ENCODE measurements at places on chromosomes 3 and 15.

GRCh38 chr15:44045661-44046060, 149.4 kb downstream of the FRMD5 start:
- no peak for DNase-seq

DNA sequence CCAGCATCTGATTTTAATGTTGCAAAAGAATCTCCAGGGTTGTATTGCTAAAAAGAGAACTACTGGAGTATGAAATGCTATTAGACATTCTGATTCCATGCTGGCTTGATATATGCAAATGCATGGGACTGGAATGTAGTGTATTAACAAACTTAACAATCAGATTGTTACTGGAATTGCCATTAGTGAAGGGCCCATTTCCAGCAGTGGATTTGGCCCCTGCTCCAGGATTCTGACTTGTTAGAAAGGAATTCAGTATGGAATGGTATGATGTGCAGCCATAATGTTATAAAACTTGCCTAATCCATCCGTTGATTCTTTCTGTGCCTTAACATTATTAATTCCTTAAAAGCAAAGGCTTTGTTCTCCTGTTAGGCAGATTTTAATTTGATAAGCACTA, 7.9 kb downstream of the ARRDC4 start:
- no peak for DNase-seq

GRCh38 chr3:32366638-32367397, 24.8 kb upstream of the CMTM7 start:
- no peak for DNase-seq

DNA sequence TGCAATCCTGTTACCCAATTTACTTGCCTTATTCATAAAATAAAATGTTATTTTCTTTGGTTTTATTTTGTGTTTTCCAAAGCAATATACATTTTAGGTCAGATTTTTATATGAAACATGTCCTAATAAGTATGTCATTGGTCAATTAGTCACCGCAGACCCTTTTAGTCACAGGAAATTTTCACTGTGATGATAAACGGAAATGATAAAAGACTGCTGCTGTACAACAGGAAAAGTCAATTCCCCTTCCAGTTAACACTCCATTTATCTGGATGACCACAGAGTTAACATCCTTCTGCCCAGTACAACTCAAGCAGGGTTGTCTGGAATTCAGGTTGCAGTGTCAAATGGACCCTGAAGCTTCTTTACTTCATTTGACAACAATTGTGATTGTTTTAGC, 175.2 kb downstream of the LSAMP start:
- DNase-seq = no peak

DNA sequence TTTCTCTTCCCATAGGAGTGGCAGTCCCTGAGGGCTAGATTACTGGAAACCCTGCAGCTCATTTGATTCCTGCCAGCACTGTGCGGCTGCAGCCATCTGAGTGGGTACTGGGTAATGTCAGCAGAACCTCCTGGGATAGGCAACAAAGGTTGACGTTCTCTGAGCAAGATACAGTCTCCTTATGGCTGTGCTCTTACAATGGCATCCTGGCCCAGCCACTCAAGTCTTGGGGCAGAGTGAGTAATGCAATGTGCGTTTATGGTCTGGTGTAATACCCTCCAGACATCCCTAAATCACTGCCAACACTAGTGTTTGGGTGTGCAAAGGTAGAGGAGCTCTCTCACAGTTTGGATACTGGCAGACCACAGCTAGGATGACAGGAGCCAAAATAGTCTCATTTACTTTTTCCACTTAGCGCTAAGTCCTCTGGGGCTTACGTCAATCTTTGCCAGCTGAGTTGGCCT, 775.8 kb downstream of the ZNF385D start:
- DNase-seq = no peak

DNA sequence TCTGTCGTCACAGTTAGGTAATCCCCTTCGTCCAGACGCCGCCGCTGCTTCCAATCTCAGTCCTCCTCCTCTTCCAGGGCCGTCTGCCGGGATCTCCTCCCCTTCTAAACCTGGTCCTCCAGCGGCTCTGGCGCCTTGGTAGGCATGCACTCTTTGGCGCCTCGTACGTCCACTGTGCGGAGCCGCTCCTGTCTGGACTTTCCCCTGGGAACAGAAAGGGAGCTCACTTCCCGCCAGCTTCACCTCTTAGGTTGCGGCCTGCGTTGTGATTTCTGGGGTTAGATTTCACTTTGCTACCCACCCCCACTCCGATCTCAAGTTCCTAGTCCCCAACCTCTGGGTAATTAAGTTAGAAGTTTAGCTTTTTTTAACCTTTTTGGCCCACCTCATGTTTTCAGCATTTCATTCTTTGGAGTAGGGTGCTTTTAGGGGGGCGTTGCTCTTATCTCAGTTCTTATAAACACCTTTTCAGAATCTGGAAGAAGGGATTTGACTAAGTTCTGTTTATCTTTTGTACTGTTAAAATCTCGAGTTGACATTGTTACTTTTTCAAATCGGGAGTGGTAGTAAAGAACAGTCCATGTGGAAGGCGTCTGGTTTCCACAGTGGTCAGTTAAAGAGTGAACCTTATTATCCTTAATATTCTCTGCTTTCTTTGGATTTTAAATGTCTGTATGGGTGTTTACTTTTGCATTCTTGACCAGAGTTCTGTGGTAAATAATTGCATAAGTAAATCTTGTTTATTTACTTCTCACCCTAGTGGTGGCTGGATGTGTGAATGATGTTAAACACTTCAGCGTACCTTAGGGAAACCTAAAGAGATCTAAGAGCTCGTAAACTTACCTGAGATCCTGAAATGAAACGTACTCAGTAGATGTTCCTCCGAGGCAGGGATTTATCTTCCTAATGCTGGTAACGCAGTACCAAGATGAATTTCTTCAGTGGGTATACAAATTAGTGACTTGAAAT, 611 bp downstream of the CTDSPL2 start:
- no peak for DNase-seq

- DNase-seq = no peak
These were observed 81.1 kb downstream of the RAD18 start for GRCh38 chr3:8882171-8882593.

DNA sequence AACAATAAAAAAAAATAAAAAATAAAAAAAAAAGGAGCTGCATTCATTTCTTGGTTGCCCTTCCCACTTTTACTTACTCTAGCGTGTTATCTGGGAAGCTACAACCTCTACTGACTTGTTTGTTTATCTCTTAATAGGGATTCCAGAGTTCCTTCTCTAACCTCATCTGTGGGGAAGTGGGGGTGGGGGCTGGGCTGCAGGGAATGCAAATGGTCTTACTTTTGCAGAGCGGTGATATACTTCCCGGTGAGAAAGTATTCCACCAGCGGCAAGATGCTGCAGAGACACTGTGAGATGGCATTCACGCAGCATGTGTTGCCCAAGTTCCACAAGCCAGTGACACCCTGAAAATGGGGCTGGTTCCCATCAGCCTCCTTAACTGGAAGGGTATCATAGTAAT, 2.1 kb downstream of the USP50 start:
- no peak for DNase-seq

GRCh38 chr3:125028657-125029056, 27.1 kb downstream of the HEG1 start:
- no peak for DNase-seq

All from stimulated activated CD4-positive, alpha-beta T cell treated with anti-CD3 and anti-CD28 coated beads, TNF-alpha, amount 100 ng/mL, for 4 hours (primary cell).